ENCODE measurements at places on chromosomes 16 and 17. TPM values are rescaled to one million over a fixed set of nuclear protein-coding genes. Genes with fewer than 3 reads are reported as not detected.

Gene ATAD5
- 11.5 TPM for total RNA-seq

Gene CLEC18B
- not detected for total RNA-seq

Gene RASL10B
- total RNA-seq: 4.3 TPM

Gene NPIPA3
- total RNA-seq: 3.7 TPM

Gene SDK2
- total RNA-seq: 0.41 TPM

Gene ADGRG3
- not detected for total RNA-seq

Gene MEFV
- total RNA-seq: 0.46 TPM

Gene LRRC46
- total RNA-seq: 1.9 TPM

Gene KRTAP9-4
- total RNA-seq: not detected

Gene DPEP3
- total RNA-seq: not detected

Gene PIMREG
- total RNA-seq: 41.2 TPM

Data from Panc1 (cell line).